ENCODE measurements at places on chromosomes 6 and 20. TPM values are rescaled to one million over a fixed set of nuclear protein-coding genes. Genes with fewer than 3 reads are reported as not detected.

GRCh38 chr6:148760568-148761526, 14.0 kb downstream of the UST start:
- peak; percentile 63 for DNase-seq

GRCh38 chr6:145380186-145380585, 355.1 kb downstream of the EPM2A start:
- DNase-seq, result no peak

- DNase-seq, result no peak
These were observed 932.7 kb downstream of the TFAP2A start for GRCh38 chr6:9482030-9482738.

DNA sequence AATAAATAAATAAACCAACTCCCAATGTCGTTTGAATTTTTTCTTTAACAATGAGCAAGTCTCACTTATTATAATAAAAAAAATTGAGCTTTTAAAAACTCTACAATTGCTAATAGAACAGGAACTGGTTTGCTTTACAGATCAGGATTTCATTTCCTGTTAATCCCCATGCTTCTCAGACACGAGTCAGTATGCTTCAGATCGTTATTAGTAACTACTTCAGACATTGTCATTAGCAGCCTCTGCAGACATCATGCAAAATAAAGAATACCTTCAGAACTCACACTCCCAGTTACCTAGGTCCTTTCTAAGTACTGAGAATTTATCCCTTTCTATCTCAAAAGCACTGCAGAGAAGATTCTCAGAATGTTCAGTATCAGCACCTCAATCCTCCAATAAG, 10.0 kb upstream of the FAM210B start:
- DNase-seq, result no peak

DNA sequence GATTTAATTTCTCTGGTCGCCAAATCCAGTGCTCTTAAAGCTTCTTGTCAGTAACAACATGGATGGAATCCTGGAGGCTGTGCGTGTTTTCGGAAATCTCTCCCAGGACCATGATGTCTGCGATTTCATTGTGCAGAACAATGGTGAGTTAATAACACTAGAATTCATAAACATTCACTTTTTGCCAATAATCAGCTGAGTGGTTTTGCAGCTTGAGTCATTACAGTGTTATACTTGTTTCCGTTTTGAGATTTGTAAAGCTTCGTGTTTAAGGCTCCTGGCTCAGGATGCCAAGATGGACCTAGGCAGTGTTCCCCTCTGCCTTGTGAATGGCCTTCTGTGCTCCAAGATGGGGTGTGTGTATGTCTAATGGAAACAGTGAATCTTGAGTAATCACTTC, 113.8 kb downstream of the ARMC2 start:
- DNase-seq, result no peak

DNA sequence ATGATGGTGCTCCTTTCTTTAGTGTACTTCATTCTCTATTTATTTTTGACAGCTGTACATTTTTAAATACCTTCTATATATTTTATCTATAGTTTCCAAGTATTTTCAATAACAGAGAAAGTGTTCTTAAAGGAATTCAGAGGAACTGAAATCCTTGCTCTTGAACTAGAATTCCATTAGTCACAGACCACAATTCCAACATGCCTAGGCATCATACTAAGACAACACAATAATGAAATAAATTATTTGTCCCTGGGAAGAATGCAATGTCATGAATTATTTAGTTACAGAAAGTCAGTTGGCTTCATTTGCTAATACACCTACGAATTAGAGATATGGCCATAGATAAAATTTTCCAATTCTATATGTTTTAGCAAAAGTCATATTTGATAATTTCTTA, 671.2 kb downstream of the EPHA7 start:
- no peak for DNase-seq

- DNase-seq, result no peak
These were observed 199.1 kb upstream of the RUNX2 start for GRCh38 chr6:45129051-45129450.

- no peak for DNase-seq
These were observed 364.5 kb upstream of the JARID2 start for GRCh38 chr6:14881398-14881797.

DNA sequence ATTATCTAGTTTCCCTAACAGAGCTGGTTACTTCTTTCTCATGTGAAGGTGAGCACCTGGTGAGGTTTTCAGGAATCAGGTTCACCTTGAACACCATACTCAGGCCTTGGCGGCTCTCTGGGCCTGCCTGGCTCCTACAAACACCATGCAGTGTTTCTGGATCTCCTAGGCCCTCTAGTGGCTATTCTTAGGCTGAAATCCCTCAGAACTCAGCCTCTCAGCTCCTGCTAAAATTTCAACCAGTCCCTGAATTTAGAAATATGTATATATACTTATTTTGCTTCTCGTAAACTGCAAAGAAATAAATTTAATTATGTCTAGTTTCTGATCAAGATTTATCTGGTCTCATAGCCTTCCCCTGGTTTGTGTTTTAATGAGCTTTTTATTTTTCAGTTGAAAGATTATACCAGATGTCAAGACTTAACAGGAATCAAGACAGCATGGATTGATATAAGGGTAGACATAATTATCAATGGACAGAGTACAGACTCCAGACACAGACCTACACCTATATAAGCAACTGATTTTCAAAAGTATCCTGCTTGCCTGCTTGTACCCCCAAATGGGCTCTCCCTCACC, 55.9 kb downstream of the ANKEF1 start:
- no peak for DNase-seq

- no peak for DNase-seq
These were observed 24.7 kb downstream of the GJA1 start for GRCh38 chr6:121460170-121460569.

DNA sequence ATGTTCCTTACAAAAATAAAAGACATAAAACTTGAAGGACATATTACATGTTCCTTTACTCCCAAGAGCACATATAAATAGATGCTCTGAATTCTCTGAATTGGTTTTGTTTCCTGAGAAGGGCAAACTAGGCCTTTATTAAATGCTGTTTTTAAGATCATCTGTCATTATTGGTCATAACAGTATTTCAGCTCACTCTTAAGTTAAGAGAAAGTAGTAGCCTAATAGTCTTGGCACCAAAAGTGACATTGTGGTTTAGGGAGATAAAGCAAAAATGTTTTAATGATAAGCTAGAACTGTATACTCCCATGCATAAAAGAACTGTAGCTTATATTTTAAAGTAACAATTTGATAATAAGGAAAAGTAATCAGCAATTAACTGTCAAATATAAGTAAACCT, 361.1 kb upstream of the PTCHD4 start:
- DNase-seq, result no peak

The KCNK16 gene
- 0.20 TPM for polyA plus RNA-seq

The GFRA4 gene
- polyA plus RNA-seq, result not detected

The GABRR1 gene
- not detected for polyA plus RNA-seq

The PREX1 gene
- 25.6 TPM for polyA plus RNA-seq

The SLC52A3 gene
- 0.61 TPM for polyA plus RNA-seq

The TMC2 gene
- polyA plus RNA-seq, result 0.09 TPM

The CDK19 gene
- polyA plus RNA-seq, result 46.5 TPM
